ENCODE measurements at places on chromosomes 1 and 21. TPM values are rescaled to one million over a fixed set of nuclear protein-coding genes. Genes with fewer than 3 reads are reported as not detected.

GRCh38 chr1:154607106-154607608 lies 829 bp downstream of the ADAR start:
- DNase-seq = no peak

DNA sequence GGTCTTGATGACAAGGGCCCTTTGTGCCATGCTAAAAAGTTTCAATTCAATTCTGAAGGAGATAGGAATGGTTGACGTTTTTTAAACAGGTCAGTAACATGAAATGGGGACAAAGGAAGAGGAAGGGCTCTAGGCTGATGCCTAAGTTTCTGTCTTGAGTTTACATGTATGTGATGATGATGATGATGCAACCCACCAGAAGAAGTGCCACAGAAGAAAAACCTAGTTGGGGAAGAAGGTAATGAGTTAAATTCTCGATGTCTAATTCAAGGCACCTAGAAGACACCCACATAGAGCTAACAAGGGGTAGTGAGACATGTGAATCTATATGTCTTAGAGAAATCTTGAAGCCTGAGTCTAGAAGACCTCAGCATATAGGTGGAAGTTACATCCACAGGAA lies 44.4 kb upstream of the ATP1A1 start:
- DNase-seq = no peak

GRCh38 chr1:235142991-235143390 lies 14.4 kb upstream of the TOMM20 start:
- DNase-seq = no peak

- no peak for DNase-seq
Measured at GRCh38 chr1:3522564-3523265, 68.2 kb downstream of the ARHGEF16 start.

GRCh38 chr1:107430540-107431228 lies 289.8 kb downstream of the NTNG1 start:
- DNase-seq = peak; percentile 75

- no peak for DNase-seq
Measured at GRCh38 chr21:42021371-42022090, 11.4 kb upstream of the ZBTB21 start.

GRCh38 chr1:218031901-218032300 lies 253.2 kb upstream of the RRP15 start:
- DNase-seq = no peak

DNA sequence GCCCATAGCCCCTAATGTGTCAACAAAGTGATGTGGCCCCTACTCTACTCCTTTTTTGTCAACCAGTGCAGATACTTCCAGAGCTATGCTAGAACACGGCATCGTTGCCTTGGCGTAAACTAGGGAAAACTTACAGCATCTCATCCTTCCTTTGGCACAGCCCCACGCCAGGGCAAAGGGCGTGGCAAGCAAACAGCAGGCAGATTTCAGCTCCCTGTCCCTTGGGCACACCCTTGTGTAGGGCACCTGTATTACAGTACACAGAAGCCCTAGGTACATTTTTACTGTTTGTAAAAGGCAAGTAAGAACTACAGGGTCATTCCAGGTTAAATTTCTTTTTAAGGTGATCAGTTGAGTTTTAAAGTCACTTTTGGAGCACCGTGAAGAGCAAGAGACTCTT lies 29.3 kb downstream of the PRDX6 start:
- peak; percentile 88 for DNase-seq

DNA sequence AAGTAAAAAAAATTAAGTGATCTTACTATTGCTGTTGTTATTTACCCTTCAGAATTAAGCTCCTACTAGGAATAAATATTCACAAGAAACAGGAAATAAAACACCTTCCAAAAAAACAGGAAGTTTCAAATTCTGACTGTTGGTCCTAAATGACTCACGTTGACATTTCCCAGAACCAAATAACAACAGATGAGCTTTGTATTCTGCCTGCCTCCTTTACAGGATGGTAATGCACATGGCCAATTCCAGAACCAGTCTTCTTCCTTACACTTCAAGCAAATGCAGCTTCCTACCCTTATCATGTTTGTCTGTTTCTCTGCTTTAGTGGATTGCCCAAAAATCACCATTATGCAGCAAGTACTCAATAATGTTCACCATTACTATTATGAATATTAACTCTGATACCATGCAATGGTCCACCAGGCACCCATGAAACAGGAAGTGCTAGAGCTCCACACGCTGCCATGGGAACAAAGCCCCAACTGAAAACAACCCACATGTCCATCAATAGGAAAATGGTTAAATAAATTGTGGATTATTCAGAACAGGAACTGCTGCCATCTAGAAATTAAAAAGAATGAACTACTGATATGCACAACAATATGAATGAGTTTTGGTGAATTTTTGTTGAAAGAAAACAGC lies 8.9 kb downstream of the CASP9 start:
- DNase-seq = no peak

- DNase-seq = no peak
Measured at GRCh38 chr1:107473065-107473464, 332.2 kb downstream of the NTNG1 start.

DNA sequence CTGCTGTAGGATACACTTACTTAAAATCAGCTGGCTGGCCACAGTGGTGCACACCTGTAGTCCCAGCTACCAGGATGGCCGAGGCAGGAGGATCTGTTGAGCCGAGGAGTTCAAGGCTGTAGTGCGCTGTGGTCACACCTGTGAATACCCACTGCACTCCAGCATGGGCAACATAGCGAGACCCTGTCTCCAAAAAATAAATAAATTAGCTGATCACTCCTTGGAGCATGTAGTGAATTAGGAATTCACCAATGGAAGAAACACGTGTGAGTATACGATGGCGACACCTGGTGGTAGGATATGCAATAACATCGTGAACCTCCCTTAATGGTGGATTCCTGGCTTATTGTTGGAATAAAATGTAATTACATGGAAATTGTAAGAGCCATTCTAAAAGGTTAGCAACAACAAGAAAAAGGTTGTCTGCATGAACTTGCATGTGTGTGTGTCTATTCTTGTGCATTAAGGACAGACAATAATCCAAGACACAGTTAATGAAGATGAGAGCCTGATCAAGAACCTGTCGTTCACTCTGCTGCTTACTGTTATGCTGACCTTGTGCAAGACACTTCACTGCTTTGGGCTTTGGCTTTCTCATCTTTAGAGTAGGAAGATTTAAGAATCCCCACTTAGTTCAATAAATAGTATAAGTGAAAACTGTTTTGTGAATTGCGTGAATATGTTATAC lies 38.6 kb upstream of the COX20 start:
- DNase-seq = no peak

- DNase-seq = no peak
Measured at GRCh38 chr1:117180147-117180967, 30.4 kb downstream of the VTCN1 start.

The IL10 gene
- total RNA-seq = 1.0 TPM

The MMP23B gene
- 7.4 TPM for total RNA-seq

The DDOST gene
- 159 TPM for total RNA-seq

The TMOD4 gene
- total RNA-seq = not detected

The USH2A gene
- total RNA-seq = 0.17 TPM

The PRR9 gene
- total RNA-seq = not detected

Data from mucosa of descending colon (tissue), 3 donors.